Trophoblast cell (in vitro differentiated cells and primary cell): ENCODE measurements at places on chromosomes 3 and 15.

GRCh38 chr3:176905331-176905730 lies 292.0 kb downstream of the TBL1XR1 start:
- no peak for DNase-seq

DNA sequence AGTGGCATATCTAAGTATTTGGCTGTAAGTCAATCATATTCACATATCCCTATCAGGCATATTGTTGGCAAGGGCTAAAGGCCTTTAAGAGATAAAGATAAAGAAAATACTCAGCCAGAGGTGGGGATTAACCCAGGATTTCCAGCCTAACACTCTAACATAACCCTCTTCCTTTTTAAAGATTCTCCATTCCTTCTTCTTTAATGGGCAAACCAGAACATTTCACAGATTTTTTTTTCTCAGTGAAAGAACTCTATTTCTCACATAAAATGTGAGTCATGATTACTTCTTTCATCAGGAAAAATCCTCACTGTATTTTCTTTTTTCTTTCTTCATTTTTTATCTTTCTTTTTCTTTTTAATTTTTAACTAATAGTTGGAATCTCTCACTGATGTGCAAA lies 200.4 kb downstream of the NR1D2 start:
- DNase-seq = no peak

- DNase-seq = no peak
Observed at GRCh38 chr3:94294806-94295205, 231.9 kb downstream of the NSUN3 start.

- peak; percentile 19 for DNase-seq
Observed at GRCh38 chr3:64266065-64266931, 41.0 kb upstream of the PRICKLE2 start.

- no peak for DNase-seq
Observed at GRCh38 chr3:119177321-119177720, 3.9 kb downstream of the UPK1B start.

- peak; percentile 77 for DNase-seq
Observed at GRCh38 chr15:51331141-51331540, 7.3 kb downstream of the CYP19A1 start.

DNA sequence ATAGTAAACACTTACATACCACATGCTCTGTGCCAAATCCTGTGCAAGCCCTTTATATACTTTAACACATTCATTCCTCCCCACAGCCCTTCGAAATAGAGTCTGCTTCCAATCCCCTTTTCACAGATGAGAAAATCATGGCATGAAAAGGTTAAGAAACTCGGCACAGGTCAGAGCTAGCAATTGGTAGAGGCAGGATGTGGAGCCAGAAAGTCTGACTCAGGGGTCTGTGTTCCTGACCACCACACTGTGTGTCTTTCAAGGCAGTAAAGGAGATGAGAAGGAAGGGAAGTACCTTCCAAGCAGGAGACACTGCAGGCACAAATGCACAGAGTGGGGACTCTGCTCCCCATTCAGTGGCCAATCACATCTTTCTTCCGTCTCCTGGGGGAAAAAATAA lies 61.1 kb downstream of the SCN11A start:
- no peak for DNase-seq

GRCh38 chr3:146834917-146835316 lies 229.8 kb upstream of the PLSCR5 start:
- DNase-seq = no peak

DNA sequence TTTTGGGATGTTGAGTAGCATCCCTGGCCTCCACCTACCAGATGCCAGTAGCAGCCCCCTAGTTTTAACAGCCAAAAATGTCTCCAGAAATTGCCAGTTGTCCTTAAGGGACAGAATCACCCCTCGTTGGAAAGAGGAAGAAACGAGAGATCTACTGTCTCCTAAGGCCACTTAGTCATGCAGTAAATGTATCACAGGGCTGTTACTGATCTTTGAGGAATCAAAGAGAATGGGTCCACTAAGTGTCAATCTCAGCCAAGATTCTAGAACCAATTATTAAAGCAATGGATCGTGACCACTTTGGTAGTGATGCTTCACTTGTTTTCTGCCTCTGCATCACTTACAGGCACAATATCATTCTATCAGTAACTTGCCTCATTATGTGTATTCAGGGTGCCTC lies 26.4 kb downstream of the POLG start:
- DNase-seq = no peak

GRCh38 chr15:75051711-75052110 lies 28.3 kb downstream of the PPCDC start:
- DNase-seq = no peak

GRCh38 chr3:69012800-69013252 lies 658 bp downstream of the EOGT start:
- no peak for DNase-seq

GRCh38 chr15:84766461-84767035 lies 18.2 kb downstream of the ZNF592 start:
- no peak for DNase-seq

DNA sequence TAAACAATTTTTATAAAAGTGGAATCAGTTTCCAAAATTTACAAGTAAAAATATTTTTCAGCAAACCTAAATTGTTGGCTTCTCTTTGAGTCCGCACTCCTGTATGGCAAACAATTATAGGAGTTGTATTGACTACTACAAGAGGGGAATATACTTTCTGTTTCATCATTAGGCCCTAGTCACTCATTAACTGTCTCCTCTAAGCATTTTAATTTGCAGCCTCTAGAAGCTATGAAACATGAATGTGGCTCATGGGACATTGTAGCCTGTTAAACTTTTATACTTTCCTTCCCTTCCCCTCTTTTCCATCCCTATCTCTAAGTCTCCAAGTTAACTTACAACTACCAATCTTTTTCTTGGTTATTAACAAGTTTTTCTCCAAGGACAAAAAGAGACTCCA lies 58.9 kb upstream of the CBLB start:
- DNase-seq = no peak

DNA sequence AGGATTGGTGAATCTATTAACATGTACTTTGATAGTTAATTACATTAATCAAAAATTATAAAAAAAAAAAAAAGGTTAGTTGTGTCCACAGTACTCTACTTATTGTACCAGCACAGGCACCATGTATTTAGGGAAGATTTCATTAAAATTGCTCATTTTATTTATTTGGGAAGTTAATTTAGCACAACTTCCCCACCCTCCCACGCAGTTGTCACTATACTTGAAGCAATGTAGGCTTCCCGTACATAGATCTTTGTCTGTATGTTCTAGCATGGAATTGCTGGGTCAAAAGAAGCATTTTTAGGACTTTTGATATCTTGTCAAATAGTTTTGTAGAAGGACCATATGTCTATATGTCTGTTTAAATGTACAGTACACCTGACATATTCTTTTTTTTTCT lies 4.4 kb downstream of the GPR27 start:
- no peak for DNase-seq

DNA sequence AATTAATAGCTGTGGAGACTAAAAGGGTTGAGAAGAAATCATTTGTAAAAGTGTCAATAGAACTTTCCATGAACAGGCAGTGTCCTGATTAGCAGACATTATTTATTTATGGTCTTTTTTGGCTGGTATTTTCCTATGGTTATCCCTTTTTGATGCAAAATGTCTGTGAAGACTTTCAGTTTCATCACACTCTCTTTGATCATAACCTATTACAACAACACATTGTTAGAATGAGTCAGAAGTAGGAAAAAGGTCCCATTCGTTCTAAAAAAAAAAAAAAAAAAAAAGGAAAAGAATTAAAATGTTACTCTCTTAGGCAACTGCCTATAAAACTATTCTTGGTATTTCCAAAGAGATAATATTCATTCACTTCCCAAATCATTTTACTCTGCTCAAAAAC lies 62.1 kb downstream of the SLC49A4 start:
- peak; percentile 85 for DNase-seq

GRCh38 chr3:170778240-170779217 lies 91.5 kb downstream of the RPL22L1 start:
- DNase-seq = no peak

GRCh38 chr3:65607101-65607500 lies 431.6 kb downstream of the MAGI1 start:
- no peak for DNase-seq

DNA sequence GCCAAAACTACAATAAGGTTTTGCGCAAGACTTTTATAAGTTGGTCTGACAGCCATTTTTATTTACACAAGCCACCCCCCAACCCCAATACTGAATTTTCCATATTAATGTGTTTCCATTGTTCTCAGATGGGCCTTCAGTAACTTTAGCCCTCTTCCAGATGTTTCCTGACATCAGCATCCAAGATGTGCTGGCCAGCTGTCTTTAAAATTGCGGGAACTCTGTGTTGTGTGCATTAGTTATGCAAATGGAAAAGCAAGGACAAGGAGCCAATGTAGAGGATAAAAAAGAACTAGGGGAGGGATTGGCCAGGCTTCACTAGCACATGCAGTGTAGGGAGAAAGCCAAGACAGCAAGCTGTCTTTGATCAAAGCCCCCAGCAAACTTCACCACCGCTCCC lies 45.4 kb downstream of the COMMD2 start:
- DNase-seq = no peak

GRCh38 chr3:64190517-64191515 lies 34.5 kb downstream of the PRICKLE2 start:
- DNase-seq = peak; percentile 91

GRCh38 chr15:95327661-95328060 lies 1002.8 kb upstream of the NR2F2 start:
- DNase-seq = no peak

- DNase-seq = no peak
Observed at GRCh38 chr3:141797819-141798447, 34.7 kb downstream of the GRK7 start.

DNA sequence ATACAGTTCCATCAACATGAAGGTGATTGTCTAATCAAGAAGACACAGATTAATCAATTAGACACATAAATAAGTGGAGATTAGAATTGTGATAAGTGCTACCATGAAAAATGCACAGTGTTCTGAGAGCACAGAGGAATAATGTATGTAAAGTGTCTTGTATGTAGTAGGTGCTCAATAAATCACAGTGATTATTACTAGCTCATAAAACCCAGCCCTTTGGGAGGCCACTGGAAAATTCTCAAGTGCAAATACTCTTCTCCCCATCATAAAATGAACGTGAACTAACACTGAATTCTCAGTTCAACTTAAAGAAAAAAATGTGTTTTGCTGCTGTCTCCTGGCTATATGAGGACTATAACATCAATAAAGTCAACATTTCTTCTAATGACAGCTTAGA lies 368.2 kb downstream of the FOXP1 start:
- no peak for DNase-seq

DNA sequence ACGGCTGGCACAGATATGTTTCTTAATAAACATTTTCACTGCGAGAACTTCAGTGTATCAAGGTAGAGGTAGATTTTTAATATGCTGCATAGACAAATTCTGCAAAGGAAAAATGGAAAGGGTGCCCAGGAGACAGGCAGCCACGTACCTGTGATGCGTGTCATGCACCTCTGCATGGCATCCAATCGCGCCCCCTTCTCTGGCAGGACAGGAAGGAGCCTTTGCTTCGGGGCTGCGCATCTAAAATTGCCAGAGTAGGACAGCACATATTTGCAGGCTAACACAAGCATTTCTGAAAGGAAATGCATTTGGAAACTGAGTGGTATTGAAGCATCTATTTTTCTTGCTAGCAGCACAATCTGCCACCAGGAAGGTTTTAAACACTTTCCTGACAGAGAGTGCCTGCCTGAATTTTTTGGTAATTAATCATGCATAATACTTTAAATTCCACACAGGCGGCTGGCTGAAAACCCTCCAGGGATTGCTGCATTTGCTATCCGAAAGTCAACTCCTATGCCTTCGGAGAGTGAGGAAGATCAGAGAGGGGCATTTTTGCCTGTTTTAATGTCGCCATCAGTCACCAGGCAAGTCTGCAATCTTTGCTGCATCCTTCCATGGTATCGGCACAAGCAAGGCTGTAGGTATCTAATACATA lies 165.1 kb upstream of the ATP10A start:
- DNase-seq = peak; percentile 94

DNA sequence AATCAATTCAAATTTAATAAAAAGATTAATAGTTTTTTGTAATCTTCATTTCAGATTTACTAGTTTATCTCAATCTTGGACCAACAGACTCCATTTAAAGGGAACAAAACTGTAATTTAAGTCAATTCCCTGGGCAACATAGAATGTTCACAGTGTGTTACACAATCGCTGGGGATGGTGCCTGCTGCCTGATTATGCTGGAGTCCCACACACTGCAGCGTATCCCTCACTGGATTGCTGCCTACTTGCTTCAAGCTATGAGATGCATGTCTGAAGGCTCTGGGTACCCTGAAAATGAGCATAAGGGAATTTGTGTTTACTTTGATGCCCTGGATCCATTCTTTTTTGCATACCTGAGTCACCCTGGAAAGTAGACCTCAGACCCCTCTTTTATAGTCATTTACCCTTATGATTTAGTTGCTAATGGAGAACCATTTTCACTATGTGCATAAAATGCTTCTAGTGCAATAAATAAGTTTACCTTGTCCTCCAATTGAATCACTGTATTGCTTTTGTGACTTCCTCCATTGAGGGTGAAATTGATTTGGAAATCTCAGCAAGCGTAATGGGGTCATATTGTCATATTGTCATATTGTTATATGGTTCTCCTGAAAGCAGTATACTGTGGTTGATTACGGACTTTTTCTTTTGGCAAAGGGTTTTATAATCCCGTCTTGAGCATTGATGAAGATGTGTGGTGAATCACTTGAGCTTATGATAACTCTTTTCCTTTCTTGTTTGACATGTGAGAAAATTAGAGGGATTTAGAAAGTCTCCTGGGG lies 35.9 kb downstream of the ITPR1 start:
- no peak for DNase-seq

GRCh38 chr3:13012221-13012691 lies 61.0 kb downstream of the IQSEC1 start:
- DNase-seq = no peak

DNA sequence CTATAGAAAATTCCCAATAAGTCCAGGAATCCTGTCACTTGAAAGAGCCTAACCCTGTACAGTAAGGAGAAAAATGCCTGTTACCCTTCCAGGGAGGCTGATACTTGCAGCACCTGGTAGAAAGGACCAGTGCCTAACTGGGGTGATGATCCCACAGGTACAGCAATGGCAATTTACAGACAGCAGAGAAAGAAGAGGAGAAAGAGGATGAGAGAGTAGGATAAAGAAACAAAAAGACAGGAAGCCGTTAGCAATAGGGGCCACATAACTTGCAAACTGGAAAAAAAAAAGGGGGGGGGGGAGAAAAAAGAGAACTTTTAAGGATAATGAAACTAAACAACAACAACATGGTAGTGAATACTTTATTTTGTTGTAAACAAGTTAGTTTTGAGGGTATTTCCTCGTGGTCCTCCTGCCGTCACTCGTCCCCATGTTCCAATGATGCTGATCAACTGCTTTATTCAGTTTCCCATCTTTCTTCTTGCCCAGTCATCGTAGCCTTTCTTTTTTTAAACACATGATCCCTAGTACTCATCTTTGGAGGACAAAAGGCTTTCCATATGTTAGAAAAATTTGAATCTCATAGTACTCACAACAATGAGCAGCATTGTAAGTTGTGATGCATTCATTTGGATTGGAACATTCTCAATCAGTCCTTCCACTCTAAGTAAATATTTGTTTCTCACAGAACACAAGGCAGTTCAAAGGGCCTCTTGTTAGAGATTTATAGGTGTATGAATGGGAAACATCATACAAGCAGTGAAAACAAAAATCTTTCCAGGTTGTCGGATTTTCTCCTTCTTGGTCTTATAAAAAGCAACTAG lies 8.6 kb downstream of the TM4SF1 start:
- no peak for DNase-seq
